NCI-H524 (cell line): ENCODE measurements at places on chromosomes 3 and 15.

DNA sequence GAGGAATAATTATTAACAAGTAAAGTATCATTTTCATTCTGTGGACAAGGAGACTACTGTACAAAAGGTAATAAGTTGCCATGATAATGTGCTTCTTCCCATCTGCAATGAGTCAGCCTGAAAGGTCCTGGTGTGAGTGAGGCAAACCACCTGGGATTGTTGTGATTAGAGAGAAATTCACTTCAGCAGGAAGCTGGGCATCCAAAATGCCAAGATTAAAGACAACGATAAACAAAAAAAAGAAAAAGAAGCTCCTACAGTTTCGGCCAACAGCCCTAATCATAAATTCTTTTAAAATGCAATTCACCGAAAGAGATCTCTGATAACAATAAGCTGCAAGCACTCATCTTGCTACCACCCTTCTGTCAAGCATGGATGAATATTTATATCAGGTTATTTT is 507.8 kb downstream of the TUSC7 start:
- DNase-seq: no peak

GRCh38 chr15:84638103-84638502 is 16.0 kb downstream of the WDR73 start:
- no peak for DNase-seq

DNA sequence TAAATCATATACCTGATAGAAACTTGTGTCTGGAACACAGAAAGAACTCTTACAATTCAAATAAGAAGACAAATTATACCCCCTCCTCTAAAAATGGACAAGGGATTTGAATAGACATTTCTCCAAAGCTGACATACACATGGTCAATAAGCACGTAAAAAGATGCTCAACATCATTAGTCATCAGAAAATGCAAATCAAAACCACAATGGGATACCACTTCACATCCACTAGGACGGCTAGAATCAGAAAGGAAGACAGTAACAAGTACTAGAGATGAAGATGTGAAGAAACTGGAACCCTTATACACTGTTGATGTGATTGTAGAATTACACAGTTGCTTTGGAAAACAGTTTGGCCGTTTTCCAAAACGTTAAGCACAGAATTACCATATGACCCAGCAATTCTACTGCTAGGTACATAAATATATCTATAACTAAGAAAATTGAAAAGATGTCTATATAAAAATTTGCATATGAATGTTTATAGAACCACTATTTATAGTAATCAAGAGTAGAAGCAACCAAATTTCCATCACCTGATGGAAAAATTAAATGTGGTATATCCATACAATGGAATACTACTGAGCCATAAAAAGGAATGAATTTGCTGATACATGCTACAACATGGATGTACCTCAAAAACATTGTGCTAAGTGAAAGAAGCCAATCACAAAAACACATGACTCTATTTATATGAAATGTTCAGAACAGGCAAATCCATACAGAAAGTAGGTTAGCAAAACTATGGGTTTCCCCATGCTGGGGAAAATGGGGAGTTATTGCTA is 60.8 kb downstream of the GREM1 start:
- no peak for DNase-seq

DNA sequence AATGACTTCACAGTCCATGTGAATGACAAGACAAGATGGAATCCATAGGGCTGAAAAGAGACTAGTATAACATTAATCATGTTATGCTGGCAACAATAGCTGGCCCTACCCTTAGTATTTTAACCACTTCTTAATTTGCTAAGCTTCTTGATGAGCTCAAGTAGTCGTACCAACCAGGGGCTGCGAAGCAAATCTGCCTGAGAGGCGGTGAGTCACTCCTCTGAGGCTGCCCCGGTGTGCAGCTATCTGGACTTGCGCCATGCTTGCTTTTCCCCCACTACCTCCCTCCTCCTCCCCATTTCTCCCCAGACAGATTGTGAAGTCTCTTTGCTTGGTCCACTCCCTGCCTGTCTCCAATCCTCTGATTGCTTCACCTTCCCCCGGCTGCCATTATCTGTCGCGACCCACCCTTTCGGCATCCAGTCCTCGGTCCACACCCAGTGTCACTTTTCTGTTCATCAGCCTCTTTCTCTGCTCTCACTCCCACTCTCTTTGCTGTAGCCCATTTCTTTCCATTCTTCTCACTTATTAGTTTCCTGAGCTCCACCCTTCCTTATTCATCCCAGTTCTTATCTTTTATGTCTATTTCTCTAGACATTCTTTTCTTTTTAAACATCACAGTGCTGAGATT is 42.7 kb downstream of the DUT start:
- DNase-seq: peak; percentile 14

DNA sequence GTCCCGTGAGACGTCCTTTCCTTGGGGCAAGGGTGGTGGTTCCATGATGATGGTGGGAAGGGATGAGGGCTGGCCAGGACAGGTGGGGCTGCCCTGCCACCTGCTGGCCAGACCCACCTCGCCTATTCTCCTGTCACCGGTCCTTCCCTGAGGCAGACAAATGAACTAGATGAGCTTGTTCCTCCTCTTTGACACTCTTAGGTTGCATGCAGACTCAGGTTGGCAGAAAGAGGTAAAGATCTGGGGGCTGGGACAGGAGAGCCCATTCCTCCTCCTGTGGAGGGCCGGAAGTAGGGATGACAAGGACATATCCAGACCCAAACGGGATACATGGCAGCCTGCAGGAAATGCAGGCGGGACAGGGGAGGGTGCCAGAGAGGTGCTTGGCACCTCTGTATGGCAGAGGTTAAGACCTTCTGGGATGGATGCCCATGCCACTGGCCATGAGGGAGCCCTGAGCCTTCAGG is 38.6 kb downstream of the ACSBG1 start:
- peak; percentile 21 for DNase-seq

- no peak for DNase-seq
Observed at GRCh38 chr3:16693820-16694219, 88.6 kb upstream of the DAZL start.

GRCh38 chr3:8767256-8767666 is 2.2 kb downstream of the OXTR start:
- no peak for DNase-seq

DNA sequence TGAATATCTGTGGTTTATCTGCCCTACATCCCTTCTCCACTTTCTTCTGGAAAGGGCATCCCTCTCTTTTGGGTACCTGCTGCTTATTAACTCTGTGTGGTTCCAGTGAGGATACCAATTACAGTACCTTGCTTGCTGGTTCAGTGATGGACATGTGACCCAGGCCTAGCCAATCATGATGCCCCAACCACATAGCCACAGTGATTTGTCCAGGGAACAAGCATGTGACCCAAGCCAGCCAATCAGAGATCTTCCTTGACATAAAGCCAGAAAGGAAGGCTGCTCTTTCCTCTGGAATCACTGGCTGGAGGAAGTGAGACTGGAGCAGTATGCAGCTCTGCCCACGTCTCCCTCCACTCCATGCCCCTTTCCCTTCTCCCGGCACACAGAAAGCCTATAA is 10.9 kb upstream of the TMEM158 start:
- no peak for DNase-seq

GRCh38 chr3:106309274-106309673 is 440.5 kb upstream of the CBLB start:
- no peak for DNase-seq

DNA sequence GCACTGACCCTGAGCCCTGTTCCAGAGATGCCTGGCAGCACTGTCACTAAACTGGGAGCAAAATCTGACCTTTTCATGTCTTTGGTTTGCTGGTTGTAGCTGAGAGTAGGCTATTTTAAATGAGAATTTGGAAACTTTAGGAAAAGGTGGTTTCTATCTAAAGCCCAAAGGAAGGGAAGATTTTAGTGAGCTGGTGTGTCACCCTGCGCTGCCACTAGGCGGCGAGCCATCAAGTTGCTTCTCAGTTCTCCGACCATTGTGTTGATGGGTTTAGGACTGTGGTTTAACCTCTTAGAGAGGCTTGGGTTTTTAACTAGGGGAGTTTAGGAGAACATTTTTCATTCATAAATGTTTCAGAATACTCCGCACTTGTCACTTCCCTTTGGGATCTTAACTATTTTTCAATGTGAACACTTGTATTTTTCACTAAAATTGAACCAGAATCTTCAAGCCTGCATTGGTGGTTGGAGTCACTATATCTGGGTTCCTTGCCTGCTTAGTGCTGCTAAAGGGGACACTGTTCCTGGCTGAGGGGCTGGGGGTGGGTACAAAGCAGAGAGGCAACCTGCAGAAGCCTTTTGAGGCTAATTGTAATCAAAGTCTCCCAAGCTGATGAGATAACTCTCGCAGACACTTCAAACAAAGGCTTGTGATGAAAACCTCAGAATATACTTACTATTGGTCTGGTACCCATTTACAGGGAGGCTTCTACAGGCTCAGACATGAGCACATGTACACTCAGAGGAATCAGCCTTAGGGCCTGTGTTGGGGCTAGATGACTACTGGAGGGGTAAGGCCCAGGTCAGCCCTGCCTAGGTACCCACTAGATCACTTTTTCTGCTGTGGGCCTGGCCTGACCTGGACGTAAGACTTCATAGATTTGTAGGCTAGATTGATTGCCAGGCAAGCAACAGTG is 16.8 kb downstream of the EXOSC7 start:
- DNase-seq: no peak

DNA sequence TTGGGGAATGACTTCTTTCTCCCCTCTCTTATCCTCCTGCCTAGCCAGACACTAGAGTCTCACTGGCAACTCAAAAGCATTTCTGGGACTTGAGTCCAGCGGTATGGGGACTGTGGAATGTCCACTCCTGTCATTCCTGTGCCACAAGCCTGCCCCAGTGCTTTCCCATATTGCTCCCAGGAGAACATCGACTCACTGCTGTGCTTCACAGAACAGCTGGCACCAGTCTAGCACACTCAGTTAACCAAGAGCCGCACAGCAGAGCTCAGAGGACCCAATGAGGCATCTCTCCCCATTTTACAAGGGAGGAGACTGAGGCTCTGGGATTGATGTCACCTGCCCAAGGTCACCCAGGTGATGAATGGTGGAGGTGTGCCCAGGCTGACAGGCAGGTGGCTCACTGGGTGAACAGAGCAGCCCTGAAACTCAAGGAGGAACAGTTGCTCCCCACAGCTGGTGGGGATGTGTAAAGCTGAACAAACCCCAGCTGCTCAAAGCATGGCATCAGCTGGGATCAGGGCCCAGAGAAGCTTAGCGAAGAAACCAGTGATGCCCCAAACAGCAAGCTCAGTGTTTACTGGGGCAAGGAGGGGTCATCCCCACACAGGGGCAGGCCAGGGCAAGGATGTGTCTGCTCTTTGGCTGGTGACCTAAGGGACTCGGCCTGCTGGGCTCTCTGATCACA is 35.4 kb upstream of the DUSP7 start:
- DNase-seq: peak; percentile 60
